ENCODE measurements at places on chromosomes 11 and 22. TPM values are rescaled to one million over a fixed set of nuclear protein-coding genes. Genes with fewer than 3 reads are reported as not detected.

DNA sequence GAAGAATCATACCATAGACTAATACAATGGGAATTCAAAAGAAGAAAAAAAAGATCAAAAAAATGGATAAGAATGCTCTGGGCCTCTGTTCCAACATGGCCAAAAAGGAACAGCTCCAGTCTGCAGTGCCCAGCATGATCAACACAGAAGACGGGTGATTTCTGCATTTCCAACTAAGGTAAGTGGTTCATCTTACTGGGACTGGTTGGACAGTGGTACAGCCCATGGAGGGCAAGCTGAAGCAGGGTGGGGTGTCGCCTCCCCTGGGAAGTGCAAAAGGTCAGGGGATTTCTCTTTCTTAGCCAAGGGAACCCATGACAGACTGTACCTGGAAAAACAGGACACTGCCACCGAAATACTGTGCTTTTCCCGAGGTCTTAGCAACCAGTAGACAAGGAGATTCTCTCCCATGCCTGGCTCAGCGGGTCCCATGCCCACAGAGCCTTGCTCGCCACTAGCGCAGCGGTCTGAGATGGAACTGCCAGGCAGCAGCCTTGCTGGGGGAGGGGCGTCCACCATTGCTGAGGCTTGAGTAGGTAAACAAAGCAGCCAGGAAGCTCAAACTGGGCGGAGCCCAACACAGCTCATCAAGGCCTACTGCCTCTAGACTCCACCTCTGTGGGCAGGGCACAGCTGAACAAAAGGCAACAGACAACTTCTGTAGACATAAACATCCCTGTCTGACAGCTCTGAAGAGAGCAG lies 428.4 kb downstream of the MN1 start:
- H3K27me3 ChIP-seq = 0 out of 3 replicates have a peak, but pooled peaks cover 4% of the 10 kb centered on the region
- no peak overlapping the region for H3K27ac ChIP-seq
- no peak overlapping the region for H3K4me3 ChIP-seq
- peak; percentile 81 for DNase-seq
- peaks cover 12% of the 10 kb centered on the region for H3K4me1 ChIP-seq

GRCh38 chr11:32435511-32435941 lies at the start of gene WT1:
Gene WT1, minus strand, starts transcription at chr11:32435539.
- H3K27ac ChIP-seq = no peak within 1 kb of the TSS
- peaks cover 11% of the 10 kb centered on the region for H3K27me3 ChIP-seq
- H3K4me3 ChIP-seq = peak within 1 kb of the TSS; percentile 57
- H3K4me1 ChIP-seq = 0 out of 2 replicates have a peak, but pooled peaks cover 7% of the 10 kb centered on the region

DNA sequence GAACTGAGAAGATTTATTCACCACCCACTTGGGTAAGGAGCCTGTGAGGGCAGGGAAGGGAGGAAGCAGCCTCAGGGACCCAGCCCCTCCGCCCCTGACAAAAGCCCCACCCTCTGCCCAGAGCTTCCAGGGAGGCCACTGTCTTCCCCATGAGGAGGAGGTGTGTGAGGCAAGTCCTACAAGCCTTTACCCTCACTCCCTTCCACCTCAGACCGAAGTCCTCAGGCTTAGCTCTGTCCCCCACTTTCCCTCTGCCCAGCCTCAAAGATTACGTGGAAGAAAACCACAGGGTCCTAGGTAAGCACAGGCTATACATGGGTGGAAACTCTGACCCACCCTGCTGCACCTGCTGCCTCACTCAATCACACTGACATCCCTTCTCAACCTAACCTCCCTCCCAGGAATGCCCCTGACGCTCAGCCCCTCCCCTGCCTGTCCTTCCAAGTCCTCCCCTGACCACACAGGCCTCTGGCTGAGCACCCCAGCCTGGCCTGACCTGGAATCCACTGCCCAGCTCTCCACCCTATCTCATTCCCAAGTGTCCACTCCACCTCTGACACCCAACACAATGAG lies 3.6 kb upstream of the ARAP1 start:
- no peak for DNase-seq
- H3K4me1 ChIP-seq = peaks cover 23% of the 10 kb centered on the region

GRCh38 chr11:8290081-8290810 lies 26.6 kb upstream of the LMO1 start:
- no peak for DNase-seq
- H3K4me3 ChIP-seq = no peak overlapping the region
- H3K4me1 ChIP-seq = no peaks in the 10 kb centered on the region
- H3K27me3 ChIP-seq = peaks cover 2% of the 10 kb centered on the region
- no peak overlapping the region for H3K27ac ChIP-seq
- no peaks in the 10 kb centered on the region for H3K36me3 ChIP-seq

GRCh38 chr11:31902706-31903105 lies 91.6 kb upstream of the PAX6 start:
- DNase-seq = no peak
- H3K27ac ChIP-seq = no peak overlapping the region
- H3K36me3 ChIP-seq = no peaks in the 10 kb centered on the region
- no peak overlapping the region for H3K4me3 ChIP-seq

- H3K27me3 ChIP-seq = peaks cover 1% of the 10 kb centered on the region
- H3K4me3 ChIP-seq = no peak overlapping the region
- H3K4me1 ChIP-seq = peaks cover 21% of the 10 kb centered on the region
- H3K27ac ChIP-seq = no peak overlapping the region
These were observed 22.8 kb upstream of the B4GALNT4 start for GRCh38 chr11:346529-346928.

DNA sequence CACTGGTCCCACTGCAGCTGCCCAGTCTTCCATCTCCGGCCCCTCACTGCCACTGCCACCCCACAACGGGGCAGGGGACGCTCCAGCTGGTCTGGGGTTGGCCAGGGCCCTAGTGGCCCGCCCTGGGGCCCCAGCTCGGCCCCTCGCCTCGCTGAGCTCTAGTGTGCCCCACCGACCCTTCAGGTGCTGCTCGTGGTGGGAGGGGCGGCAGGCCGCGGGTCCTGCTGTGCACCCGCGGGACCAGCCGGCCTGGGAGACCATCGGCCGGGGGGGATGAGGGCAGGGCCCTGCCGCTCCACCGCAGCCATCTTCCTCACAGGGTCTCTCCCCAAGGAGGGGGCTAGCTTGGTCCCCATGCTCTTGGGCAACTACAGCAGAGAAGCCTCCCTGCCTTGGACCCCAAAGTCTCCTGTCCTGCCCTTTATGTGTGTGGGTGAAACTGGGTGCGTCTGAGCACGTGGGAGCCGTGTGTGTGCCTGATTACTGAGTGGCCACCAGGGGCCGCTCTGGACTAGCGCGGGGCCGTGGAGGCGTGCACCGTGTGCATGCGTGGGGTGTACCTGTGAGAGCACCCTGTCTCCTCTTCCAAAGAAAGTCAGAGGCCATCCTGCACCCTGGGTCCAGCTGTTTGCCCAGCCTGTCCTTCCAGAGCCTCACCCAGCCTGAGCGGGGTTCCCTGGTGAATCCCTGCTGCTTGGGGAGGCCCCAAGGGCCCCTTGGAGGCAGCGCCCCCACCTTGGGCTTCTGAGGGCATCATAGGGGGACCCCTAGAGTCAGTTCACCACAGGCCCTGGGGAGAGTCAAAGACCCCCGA lies 6.0 kb upstream of the ACR start:
- no peak overlapping the region for H3K27ac ChIP-seq
- H3K36me3 ChIP-seq = 0 out of 3 replicates have a peak, but pooled peaks cover 2% of the 10 kb centered on the region
- no peak overlapping the region for H3K4me3 ChIP-seq

- no peaks in the 10 kb centered on the region for H3K36me3 ChIP-seq
- H3K4me1 ChIP-seq = peaks cover 48% of the 10 kb centered on the region
- H3K27ac ChIP-seq = peak overlapping the region; percentile 32
- H3K27me3 ChIP-seq = no peaks in the 10 kb centered on the region
These were observed 6.8 kb downstream of the RNF169 start for GRCh38 chr11:74755395-74755995.

GRCh38 chr11:59560702-59561473 lies 49.5 kb downstream of the OR4D9 start:
- no peaks in the 10 kb centered on the region for H3K36me3 ChIP-seq
- H3K27me3 ChIP-seq = no peaks in the 10 kb centered on the region
- DNase-seq = peak; percentile 77
- peak overlapping the region; percentile 86 for H3K4me3 ChIP-seq
- H3K4me1 ChIP-seq = peaks cover 47% of the 10 kb centered on the region

DNA sequence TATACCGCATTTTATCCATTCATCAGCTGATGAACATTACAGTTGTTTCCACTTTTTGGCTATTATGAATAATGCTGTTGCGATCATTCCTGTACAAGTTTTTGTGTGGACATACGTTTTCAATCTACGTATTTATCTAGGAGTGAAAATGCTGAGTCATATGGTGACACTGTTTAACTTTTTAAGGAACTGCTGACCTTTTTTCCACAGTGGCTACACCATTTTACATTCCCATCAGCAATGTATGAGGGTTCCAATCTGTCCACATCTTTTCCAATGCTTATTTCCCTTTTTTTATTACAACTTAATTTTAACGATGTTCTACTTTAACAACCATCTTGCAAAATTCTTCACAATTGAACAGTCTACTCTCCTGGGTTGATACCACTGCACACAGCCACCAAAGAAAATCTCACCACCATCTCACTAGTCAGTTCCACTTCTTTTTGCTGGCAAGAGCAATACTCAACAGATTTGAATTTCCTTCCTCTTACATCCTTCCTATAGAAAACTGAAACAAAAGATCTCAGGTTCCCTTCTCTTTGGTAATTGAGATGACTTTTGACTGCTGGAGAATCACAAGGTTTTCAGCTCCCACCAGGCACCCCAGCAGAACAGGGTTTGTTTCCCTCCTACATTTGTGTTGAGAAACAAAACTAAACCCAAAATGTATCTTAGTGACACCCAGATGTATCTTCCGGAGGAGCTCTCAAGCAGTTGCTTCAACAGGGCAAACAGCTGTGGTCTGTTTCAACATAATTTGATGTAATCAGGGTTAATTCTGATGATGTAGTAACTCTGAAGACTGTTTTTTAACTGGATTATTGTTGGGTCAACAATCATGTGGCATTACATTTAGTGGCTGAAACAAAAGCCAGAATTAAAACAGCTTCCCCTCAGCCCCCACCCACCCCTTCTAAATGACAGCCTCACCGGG lies 7.0 kb upstream of the GAB2 start:
- no peak for DNase-seq
- 0 out of 2 replicates have a peak, but pooled peaks cover 6% of the 10 kb centered on the region for H3K4me1 ChIP-seq
- no peaks in the 10 kb centered on the region for H3K36me3 ChIP-seq
- no peak overlapping the region for H3K4me3 ChIP-seq
- H3K27ac ChIP-seq = no peak overlapping the region

DNA sequence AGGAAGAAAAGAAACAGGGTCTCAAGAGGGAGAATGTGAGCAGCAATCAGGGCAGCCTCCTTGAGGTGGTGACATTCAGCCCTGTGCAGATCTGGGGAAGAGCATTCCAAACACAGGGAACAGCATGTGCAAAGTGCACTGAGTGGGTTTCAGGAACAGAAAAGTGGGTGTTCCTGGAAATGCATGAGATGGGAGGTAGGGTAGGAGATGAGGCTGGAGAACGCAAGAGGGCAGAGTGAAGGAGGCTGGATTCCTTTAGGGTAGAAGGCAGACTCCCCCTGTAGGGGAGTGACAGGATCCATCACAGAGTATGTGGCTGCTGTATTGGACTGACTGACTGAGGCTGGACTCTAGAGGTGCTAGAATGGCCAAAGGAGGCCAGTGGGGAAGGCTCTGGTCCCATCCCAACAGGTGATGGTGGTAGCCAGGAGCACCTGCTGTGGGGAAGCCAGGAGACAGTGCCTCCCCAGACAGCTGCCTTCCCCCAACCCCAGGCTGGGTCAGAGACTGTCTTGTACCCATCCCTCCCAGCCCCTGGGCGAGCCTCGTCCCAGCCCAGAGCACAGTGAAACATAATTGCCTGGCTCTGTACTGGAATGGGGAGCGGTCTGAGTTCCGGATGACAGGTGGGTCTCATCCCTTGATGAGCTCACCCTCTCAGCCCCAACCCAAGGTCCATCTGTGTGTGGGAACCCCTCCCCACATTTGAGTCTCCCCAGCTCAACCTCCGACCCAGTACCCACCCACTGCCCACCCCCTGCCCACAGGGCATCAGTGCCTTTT lies 419.4 kb downstream of the MN1 start:
- H3K27ac ChIP-seq = no peak overlapping the region
- H3K4me3 ChIP-seq = no peak overlapping the region
- H3K36me3 ChIP-seq = no peaks in the 10 kb centered on the region
- H3K27me3 ChIP-seq = peaks cover 2% of the 10 kb centered on the region
- DNase-seq = no peak
- no peaks in the 10 kb centered on the region for H3K4me1 ChIP-seq

DNA sequence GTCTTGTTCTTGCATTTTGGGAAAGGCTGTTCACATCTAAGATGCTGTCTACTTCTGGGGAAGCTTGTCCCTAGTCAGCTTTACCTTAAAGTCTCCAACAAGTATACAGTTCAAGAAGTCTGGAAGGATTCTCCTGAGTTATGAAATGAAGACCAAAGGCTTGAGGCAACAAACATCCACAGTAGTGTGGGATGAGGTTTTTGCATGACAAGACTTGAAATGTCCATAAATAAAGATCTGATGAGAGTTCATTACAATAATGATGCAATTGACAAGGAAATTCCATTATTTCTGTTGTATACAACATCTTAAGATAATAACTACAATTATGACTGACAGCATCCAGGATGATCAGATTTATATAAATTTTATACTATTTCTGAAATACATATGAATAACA lies 21.3 kb upstream of the KDM4E start:
- H3K4me1 ChIP-seq = no peaks in the 10 kb centered on the region
- no peaks in the 10 kb centered on the region for H3K36me3 ChIP-seq
- no peak overlapping the region for H3K4me3 ChIP-seq
- no peak for DNase-seq

GRCh38 chr22:41366323-41367029 lies 15.3 kb upstream of the TEF start:
- H3K4me3 ChIP-seq = peak overlapping the region; percentile 61
- DNase-seq = no peak
- no peaks in the 10 kb centered on the region for H3K36me3 ChIP-seq
- peaks cover 53% of the 10 kb centered on the region for H3K4me1 ChIP-seq
- H3K27me3 ChIP-seq = no peaks in the 10 kb centered on the region
- H3K27ac ChIP-seq = no peak overlapping the region

DNA sequence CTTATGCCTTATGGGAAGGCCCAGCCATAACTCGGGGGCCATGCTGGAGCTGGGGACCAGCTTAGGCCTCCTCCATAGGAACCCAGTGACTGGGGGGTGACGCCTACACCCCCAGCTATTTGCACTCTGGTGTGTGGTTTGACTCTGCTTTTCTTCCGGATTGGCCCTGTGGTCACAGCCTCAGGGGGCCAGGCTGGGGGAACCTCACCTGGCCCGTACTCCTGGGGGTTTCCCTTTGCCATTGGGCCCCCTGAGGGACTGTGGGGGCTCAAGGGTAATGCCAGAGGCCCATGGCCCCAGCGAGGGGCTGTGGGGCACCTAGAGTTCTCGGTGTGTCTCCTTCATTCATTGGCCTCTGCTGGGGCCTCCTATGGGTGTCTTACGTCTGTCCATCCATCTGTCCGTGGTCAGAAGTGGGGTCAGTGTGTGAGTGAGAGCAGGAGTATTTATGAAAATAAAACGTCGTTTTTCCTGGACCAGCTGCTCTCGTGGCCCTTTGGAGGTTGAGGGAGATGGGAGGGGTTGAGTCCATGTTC lies 6.3 kb upstream of the SH3BP1 start:
- no peak overlapping the region for H3K4me3 ChIP-seq
- no peaks in the 10 kb centered on the region for H3K27me3 ChIP-seq
- no peaks in the 10 kb centered on the region for H3K36me3 ChIP-seq
- no peak for DNase-seq

- peaks cover 42% of the 10 kb centered on the region for H3K4me1 ChIP-seq
- no peak for DNase-seq
- no peaks in the 10 kb centered on the region for H3K36me3 ChIP-seq
- no peaks in the 10 kb centered on the region for H3K27me3 ChIP-seq
- H3K27ac ChIP-seq = no peak overlapping the region
These were observed 8.8 kb upstream of the ST14 start for GRCh38 chr11:130150790-130151189.

Gene OR56A1
- not detected for total RNA-seq

Gene APOBEC3F
- total RNA-seq = 2.9 TPM

Gene UPK3A
- 10.5 TPM for total RNA-seq

Gene OTOG
- total RNA-seq = not detected

Gene CELF1
- total RNA-seq = 80.1 TPM

Gene IRAG1
- total RNA-seq = 0.13 TPM

Gene KCNQ1
- 0.02 TPM for total RNA-seq

All from HepG2 (cell line).